ENCODE measurements at places on chromosomes 12 and 14.

DNA sequence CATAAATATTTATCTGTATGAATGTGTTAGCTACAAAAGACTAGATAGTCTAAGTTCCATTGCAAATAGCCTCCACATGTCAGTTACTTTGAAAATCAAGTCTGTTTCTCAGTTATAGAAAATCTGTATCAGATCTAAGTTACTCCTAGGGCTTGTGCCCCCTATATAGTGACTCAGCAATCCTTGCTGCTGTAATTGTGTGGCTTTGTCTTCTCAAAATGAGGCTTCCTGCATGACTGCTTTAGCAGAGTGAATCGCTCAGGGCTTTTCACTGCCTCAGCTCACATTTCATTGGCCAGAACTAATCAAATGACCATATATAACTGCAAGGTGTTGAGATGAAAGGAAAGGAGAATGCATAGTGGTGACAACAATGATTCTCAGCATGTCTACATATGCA is 552.2 kb upstream of the STXBP6 start:
- no peak for DNase-seq

DNA sequence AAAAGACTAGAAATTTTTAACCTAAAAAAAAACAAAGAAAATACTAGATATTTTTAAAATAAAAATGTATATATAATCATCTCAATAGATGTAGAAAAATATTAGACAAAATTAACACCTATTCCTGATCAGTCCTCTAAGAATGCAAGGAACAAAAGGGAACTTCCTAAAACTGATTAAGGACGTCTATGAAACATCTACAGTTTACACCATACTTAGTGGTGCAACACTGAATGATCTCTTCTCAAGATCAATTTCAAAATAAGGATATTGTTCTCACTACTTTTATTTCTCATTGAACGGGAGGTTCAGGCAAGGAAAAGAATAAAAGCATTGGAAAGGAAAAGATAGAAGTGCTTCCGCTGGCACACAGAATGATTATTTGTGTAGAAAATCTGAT is 16.0 kb downstream of the OLR1 start:
- DNase-seq: no peak

GRCh38 chr12:27981874-27982273 is 9.3 kb upstream of the PTHLH start:
- DNase-seq: no peak

GRCh38 chr14:72518809-72519377 is 375.0 kb downstream of the DPF3 start:
- no peak for DNase-seq

DNA sequence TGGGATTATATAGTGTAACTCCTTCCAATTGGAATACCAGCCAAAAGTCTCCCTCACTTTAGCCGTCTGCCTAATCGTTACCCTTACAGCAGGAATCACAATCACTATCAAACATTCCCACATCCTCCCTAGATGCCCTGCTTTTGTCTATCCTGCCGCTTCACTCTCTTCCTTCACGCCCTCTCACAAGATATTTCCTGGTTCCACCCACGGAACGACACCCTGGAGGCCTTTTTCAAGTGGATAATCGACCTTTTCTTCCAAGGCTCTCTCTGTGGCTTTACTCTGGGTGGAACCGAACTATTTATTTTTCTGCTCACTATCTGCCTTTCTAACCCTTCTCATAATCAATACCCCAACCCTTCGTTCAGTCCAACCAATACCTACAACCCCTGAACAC is 58.9 kb downstream of the MOK start:
- no peak for DNase-seq

DNA sequence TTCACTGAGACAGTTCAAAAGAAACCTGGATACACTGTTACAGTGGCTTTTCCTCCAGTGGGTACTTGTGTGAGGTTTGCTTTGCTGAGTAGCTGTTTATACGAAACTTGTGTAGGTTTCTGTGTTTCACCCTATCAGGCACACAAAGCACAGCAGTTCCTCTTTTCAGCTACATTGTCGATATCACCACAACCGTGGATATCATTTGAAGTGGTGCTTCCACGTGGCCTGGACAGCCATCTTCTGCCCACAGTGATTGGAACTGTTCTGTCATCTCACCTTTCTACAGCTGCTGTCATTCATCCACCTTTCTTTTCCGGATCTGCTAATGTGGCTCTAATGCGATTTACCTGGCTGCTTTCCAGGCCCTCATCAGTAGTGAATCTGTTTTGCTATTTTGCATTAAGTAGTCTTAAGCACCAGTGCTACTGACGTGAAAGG is 368.8 kb downstream of the SYT1 start:
- DNase-seq: peak; percentile 8

- no peak for DNase-seq
Observed at GRCh38 chr12:1360441-1361210, 233.8 kb downstream of the FBXL14 start.

GRCh38 chr12:74365178-74365964 is 172.3 kb upstream of the ATXN7L3B start:
- no peak for DNase-seq

DNA sequence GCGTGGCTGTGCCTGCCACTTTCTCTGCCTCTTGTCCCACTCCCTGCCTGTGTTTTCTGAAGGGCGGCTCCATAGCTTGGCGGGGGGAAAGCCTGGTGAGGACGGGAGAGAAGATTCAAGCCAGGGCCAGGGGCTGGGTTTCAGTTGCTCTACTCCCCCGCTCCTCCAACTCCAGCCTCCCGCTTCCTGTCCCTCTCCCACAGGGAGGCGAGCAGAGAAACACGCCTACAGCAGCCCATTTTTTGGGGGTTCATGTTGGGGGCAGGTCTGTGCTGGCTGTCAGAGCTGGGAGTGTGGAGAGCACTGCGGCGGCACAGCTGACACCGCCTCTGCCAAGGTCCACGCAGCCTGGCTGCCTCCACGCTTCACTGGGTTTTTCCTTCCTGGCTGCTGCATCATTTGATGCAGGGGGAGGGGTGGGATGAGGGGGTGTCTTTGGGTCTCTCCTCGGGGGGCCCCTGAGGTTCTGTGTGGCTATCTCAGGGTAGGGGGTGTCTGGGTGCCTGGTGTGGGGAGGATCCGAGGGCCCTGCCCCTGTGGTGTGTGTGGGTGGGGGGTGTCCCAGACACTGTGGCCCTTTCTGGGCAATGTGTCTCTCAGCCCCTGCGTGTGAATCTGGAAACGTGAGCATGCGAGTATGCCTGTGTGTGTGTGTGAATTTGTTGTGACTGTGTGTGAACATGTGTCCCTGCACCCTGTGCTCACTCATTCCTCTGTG is 10.7 kb upstream of the KRT80 start:
- no peak for DNase-seq

DNA sequence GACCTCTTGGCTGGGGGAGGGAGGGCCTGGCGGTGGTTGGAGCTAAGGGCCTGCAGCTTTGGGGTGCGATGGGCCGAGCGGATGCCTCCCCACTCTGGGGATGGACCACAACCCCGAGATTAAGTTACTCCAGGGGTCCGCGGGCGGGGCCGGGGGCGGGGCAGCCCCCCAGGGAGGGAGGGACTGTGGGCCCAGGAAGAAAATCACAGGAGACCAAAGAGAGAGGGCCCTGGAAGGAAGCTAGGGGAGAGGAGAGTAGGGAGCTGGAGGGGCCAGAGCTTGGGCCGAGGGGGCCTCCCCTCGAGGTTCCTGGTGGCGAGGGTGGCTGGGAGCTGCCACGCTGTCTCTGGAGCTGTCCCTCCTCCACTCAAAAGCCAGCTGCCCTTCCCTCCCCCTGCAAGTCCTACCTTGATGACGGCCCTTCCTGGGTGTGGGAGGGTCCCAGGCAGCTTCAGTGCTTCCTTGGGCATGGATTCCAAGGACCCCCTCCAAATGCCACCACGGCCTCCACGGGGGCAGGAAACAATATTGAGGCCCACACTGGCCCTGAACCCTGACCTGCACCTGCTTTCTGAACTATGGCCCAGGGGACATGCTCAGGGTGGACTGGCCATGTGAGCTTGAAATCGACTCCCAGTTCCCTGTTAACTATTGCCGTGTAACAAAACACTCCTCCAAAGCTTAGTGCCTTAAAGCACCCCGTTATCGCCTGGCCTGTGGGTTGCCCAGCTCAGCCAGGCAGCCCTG is 610 bp upstream of the NUDT14 start:
- DNase-seq: no peak

DNA sequence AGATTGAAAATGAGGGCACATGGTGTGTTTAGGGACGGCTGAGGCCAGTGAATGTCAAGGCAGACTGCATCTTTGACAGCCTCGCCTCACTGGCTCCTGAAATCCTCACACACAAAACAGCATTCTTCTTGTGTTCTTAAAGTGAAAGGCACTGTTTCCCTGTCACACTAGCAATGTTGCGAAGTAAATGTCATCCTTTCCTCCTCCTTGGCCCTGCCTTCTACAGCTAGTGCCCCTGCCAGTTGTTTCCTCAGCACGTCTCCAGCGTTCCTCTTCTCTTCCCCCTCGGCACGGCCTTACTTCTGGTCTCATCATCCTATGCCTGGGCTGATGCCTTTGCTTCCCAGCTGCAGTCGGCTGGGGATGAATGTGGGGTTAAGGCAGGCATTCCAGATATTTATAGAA is 129.4 kb upstream of the DNM1L start:
- no peak for DNase-seq

GRCh38 chr12:12503384-12504078 is 59.1 kb downstream of the DUSP16 start:
- DNase-seq: no peak

DNA sequence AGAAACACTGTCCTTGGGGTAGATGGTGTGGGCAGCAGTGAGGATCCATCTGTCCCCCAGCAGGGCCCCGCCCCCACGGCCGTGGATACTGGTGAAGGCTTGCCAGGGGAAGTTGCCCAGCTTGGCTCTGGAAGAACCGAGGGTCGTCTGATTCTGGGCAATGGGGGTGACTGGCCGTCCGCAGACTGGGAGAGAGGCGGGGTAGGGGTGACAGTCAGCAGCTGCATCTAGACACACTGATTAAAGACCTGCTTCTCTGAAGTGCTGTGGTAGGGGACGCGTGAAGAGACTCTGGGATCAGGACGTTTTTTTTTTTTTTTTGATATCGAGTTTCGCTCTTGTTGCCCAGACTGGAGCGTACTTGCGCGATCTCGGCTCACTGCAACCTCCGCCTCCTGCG is 4.7 kb upstream of the C1R start:
- no peak for DNase-seq

- DNase-seq: no peak
Observed at GRCh38 chr12:119239040-119239439, 60.3 kb downstream of the HSPB8 start.

DNA sequence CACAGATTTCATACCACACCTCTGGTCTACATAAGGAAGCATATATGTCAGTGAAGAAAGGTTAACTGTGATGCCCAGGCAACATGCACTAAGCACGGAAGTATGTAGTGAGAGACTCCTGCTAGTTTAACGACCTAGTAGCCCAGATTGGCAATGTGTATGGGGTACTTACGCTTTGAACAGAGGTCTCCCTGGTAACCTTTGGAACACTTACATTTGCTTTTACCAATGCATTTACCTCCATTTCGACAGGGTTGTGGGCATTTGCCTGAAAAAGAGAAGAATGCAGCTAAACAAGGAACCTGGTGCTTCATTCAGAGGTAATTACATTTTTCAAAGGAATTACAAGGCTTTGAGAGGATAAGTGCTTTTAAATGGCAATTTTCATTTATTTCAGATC is 65.2 kb downstream of the WIF1 start:
- no peak for DNase-seq

Data from cerebellum (tissue), 4 donors.